ENCODE measurements at places on chromosomes 4 and X. TPM values are rescaled to one million over a fixed set of nuclear protein-coding genes. Genes with fewer than 3 reads are reported as not detected.

Gene FAM9C
- total RNA-seq: not detected

Gene HS3ST1
- 0.27 TPM for total RNA-seq

Gene FRMPD4
- total RNA-seq: 1.6 TPM

Gene MAGEA1
- total RNA-seq: not detected

Gene GAGE13
- total RNA-seq: not detected

Gene POLA1
- total RNA-seq: 17.3 TPM

Gene GAGE12F
- not detected for total RNA-seq

Gene TBC1D25
- 16.4 TPM for total RNA-seq

Gene SMR3B
- total RNA-seq: not detected

Gene MGST2
- 29.9 TPM for total RNA-seq

Gene NKAP
- total RNA-seq: 8.3 TPM

Gene S100G
- total RNA-seq: not detected

Gene CDX4
- total RNA-seq: not detected

Gene UGT2B10
- total RNA-seq: not detected

Data from osteocyte (in vitro differentiated cells).